ENCODE measurements at places on chromosomes 6 and 20. TPM values are rescaled to one million over a fixed set of nuclear protein-coding genes. Genes with fewer than 3 reads are reported as not detected.
A peak's percentile ranks its signal among the peaks of the same experiment; 100 is the strongest.

DNA sequence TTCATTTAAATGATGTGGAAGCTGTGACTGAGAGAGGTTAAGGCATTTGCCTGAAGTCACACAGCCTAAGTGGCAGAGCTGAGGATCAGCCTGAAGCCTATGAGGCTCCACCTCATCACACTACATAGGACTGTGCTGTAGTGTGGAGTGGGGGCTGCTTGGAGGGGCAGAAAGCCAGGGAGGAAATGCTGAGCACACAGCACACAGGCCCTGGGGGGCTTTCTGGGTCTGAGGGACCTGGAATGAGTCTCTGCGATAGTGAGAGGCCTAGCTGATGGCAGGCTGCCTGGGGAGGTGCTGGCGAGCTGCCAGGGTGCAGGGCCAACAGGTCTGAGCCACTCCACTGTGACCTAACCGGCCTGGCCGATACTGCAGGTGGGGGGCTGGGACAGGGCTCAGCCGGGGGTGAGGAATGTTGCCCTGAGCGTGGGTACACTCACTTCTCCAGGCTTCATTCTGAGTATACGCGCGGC lies 2.2 kb upstream of the ARHGAP40 start:
- peak; percentile 94 for DNase-seq

RSPH9 gene
- 0.69 TPM for total RNA-seq

AKAP12 gene
- 28.4 TPM for total RNA-seq

BNIP5 gene
- total RNA-seq: not detected
